ENCODE measurements at places on chromosomes 2 and 18.

GRCh38 chr2:219126555-219126954, 34.1 kb downstream of the NHEJ1 start:
- no peak for DNase-seq

- no peak for DNase-seq
These were observed 36.3 kb upstream of the SMAD7 start for GRCh38 chr18:48986851-48987761.

DNA sequence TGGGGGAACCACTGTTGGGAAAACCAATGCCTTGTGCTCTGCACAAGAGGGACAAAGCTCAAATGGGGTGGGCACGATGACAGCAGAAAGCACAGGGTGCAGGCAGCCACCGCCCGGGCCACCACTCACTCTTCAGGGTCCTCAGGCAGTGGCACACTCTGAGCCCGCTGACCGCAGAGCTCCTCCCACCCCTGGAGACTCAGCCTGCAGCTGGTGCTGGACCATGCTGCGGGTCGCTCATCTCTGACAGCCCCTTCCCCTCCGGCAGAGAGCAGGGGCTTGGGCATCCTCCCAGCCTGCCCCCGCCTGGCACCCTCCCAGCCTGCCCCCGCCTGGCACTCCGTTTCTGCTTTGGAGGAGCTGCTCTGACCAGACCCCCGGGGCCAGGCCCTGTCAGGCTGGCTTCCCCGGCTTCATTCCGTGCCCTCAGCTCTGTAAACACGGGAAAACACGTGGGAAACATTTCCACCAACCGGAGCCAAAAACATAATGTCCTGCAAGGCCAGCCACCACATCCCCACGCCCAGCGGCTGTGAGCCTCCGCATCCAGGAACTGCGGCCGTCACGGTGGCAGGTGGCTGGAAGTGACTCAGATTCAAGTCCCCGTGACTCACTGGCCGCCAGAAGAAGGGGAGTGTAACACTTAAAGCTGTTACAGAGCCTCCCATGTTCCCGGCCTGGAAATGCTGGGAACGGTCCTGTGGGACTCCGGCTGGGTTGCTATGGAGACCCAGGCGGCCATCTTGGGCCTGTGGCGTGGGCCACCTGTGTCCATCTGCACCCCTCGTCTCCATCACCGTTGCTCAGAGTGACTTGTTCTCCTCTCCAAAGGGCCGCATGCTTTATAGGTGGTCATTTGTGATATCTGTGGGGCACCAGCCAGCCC, 6.8 kb upstream of the SNED1 start:
- DNase-seq, result peak; percentile 90

DNA sequence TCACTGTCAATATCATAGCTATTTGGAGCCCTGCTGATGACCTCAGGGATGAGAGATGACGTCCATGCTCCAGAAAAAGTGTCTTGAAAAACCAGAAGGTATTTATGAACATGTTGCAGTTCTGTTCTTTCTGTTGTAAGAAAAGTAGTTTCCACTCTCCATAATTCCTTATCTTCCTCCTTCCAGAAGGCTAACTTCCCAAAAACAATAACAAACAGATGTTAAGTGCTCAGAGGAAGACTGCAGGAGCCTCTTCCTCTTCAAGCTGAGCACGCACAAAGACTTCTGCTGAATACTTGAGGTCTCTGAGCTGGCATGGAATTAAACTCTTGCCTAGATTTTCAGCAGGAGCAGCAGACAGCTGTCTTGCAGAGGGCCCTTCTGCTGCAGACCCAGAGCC, 434.5 kb upstream of the KLHL29 start:
- no peak for DNase-seq

GRCh38 chr2:222193328-222193983, 105.3 kb downstream of the PAX3 start:
- DNase-seq, result no peak

DNA sequence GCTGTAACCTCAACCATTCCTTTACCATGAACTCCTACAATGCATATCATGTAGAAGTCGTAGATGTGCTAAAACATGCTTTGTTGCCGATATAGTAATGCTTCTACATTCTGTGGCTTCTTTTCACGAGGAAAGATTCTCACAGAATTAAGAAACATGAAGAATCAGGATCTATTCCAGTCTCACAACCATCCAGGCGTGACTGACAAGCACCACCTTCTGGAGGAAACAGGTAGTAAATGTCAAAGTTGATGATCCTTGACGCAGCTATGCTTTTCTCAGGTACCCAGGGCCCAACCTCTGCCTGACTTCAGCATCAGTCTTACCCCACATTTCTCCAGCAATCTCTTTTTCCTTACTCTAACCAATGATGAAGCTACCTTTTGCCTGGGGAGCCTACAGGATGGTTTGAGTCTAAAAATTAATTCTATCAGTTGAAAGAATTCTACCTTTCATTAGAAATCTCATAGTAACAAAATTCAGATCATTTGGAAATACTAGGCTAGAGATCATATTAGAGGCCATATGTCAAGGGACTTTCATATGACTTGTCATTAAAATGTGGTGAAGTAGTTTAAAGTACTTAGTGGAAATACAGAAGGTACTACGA, 123.3 kb upstream of the RND3 start:
- peak; percentile 66 for DNase-seq

- no peak for DNase-seq
These were observed 54.2 kb downstream of the MDH1 start for GRCh38 chr2:63642946-63643345.

DNA sequence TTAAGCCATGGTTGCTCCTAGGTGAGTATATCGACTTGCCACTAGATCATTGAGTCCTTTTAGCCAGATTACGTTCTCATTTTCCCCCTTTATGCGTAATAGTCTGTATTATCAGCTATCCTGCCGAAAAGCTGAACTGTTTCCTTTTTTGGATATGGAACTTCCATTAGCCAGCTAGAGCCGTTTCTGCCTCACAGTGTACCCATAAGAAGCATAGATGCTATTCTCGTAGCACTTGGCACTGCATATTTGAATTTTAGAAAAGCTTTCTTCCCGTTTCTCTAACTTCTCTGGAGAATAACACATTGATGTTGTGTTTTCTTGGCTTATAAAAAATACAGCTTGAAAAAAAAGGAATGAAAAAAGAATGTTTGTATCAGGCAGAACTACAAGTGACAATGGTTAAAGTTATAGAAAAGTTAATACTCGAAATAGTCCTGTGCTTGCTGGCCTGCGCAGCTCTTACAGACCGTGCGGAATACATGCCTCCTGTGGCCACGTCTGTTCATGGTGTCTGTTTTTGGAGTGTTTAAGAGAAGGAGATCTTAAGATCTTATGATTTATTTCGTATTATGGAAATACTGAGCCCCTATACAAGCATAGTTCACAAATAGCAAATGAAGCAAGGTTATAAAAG, 710 bp downstream of the DUSP19 start:
- DNase-seq, result peak; percentile 24

GRCh38 chr2:101930019-101930418, 61.7 kb upstream of the IL1R2 start:
- no peak for DNase-seq

DNA sequence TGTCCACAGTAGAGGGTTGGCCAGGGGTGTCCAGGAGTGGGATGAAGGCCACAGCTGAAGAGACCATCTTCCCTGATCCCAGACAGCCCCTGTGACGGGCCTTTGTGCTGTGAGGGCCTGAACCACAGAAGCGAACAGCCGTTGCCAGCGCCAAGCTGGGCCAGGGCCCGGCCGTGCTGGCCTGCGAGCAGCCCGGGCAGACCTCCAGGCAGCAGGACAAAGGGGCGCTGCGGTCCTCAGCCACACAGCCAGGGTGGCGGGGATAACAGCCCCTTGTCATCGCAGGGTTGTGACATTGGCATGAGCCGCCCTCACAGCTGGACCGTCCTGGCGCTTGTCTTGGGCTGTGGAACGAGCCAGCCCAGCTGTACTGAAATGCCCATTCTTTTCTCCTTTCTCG, 161.1 kb downstream of the FAM210A start:
- DNase-seq, result no peak

DNA sequence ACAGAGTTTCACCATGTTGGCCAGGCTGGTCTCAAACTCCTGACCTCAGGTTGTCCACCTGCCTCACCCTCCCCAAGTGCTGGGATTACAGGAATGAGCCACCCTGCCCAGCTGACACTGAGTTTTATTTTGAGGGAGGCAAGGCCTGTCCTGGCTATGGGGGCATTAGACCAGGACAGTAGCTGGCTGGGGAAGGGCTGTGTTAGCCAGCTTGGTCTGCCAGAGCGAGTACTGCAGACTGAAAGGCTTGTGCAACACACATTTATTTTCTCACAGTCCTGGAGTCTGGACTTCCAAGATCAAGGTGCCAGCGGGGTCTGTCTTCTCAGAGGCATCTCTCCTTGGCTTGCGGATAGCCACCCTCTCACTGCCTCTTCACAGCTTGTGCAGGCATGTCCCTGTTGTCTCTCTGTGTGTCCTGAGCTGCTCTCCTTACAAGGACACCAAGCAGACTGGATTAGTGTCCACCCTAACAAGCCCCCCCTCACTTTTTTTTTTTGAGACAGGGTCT, 59.4 kb upstream of the HAAO start:
- no peak for DNase-seq

DNA sequence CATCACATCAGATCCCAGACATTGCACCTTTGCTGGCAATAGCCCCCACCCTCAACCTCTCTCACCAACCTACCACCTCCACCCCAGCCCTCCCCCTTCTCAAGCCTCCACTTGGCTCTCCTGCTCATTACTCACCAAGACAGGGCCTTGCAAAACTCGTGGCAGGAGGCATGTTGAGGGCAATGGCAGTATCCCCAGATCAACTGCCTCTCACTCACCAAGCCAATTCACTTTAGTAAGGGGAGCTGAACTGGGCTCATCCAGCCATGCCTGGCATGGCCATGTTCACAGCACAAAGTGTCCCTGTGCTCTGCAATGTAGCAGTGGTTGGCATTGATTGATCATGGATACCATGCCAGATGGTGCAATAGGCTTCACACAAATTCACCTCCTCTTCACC, 46.3 kb upstream of the TEX51 start:
- no peak for DNase-seq

DNA sequence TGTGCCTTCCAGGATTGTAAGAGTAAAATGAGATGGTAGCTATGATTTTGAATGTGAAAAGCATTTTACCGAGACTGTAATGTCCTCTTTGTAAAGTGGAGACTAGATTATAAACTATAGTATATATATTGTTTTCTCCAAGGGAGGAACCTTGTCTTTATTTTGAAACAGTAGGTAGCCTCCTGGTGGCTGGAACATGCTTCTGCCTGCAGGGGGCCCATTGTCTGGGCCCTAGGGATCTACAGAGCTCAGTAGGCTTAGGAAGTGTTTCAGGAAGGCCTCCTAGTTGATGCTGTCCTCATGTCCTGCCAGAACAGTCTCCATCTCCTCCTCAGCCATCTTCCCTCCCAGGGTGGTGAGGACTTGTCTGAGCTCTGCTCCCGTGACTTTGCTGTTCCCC, 3.0 kb downstream of the PIKFYVE start:
- DNase-seq, result no peak

- DNase-seq, result no peak
These were observed 162.1 kb downstream of the BCL2 start for GRCh38 chr18:63157293-63158011.

- peak; percentile 69 for DNase-seq
These were observed 179.6 kb downstream of the KLHL29 start for GRCh38 chr2:23564615-23564960.

DNA sequence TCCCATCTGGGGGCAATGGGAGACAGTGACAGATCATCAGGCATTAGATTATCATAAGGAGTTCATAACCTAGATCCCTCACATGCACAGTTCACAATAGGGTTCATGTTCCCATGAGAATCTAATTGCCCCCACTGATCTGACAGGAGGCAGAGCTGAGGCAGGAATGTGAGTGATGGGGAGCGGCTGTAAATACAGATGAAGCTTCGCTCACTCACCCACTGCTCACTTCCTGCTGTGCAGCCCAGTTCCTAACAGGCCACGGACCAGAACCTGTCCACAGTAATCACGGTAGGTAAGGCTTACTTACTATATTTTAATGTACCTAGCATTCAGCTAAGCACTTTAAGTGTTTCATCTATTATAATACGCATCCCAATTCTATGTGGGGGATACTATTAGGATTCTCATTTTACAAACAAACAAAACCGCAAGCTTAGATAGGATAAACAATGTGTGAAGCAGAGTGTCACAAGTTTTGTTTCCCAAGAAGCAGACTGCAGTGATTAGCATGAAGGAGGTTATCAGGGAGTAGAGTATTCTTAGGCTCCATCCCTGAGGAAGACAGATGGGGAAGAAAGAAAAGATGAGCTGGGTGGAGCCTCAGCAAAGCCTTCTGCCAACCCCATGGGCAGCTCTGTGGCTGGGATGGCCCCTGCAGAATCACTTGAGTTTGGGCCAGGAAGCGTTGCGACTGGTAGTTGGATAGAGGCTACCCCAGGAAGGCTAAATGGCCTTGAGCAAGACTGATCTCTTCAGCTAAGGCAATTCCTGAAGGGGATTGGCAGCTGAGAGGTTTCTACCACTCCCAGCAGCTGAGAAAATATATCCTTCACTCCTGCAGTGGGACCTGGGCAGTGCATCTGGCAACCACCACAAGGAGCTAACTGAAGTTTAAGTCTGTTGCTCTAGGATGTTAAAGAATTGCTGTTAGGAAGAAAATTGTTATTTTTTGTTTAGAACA, 133.1 kb downstream of the MREG start:
- no peak for DNase-seq

GRCh38 chr2:119827866-119828507, 68.3 kb downstream of the PTPN4 start:
- no peak for DNase-seq

DNA sequence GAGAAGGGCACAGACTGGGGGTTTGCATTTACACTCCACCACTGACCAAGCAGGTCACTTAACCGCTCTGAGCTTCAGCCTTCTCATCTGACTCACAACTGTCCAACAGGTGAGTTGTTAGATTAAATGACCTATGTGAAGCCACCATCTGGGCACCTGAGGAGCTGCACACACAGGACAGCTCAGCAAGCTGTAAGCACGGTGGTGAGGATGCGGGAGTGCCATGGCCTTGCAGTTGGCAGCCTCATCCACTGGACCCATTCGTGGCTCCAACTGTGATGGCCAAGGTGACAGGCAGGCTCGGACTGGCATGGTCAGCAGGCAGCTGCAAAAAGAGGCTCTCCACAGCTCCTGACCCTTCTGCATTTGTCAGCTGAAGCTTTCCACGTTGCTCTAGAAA, 23.3 kb upstream of the AMMECR1L start:
- no peak for DNase-seq

DNA sequence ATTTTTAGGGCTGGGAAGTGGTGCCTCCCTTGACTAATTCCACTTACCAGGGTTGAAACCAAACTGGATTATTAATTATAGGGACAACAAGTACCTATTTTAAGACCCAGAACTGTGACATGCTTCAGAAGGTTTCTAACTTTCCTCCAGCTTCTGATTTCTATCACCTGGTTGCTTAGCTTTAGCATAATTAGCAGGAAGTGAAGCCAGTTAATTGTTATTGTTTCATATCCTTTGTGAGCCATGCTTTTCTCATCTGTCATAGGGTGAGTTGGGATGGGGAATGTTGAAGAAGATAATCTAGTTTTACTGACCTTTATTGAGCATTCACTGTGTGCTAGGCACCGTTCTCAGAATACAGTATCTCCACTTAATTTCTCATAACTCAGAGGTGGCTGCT, 3.2 kb downstream of the YPEL5 start:
- DNase-seq, result no peak

- DNase-seq, result peak; percentile 67
These were observed 221.0 kb downstream of the MTX2 start for GRCh38 chr2:176490061-176490861.

- peak; percentile 30 for DNase-seq
These were observed 32.2 kb downstream of the DGKD start for GRCh38 chr2:233386382-233387041.

- peak; percentile 81 for DNase-seq
These were observed 86.8 kb downstream of the RBMS1 start for GRCh38 chr2:160406591-160407392.

- DNase-seq, result no peak
These were observed 1.1 kb upstream of the BOLL start for GRCh38 chr2:197786010-197786877.

All from AG10803 (cell line).